Stimulated activated CD4-positive, alpha-beta T cell treated with anti-CD3 and anti-CD28 coated beads, TNF-alpha, amount 100 ng/mL, for 1 hour (primary cell): ENCODE measurements at places on chromosomes 1 and 21.

GRCh38 chr1:19339214-19339861 lies 27.2 kb downstream of the SLC66A1 start:
- DNase-seq, result no peak

- no peak for DNase-seq
Measured at GRCh38 chr1:238492271-238492670, 601.5 kb upstream of the ZP4 start.

DNA sequence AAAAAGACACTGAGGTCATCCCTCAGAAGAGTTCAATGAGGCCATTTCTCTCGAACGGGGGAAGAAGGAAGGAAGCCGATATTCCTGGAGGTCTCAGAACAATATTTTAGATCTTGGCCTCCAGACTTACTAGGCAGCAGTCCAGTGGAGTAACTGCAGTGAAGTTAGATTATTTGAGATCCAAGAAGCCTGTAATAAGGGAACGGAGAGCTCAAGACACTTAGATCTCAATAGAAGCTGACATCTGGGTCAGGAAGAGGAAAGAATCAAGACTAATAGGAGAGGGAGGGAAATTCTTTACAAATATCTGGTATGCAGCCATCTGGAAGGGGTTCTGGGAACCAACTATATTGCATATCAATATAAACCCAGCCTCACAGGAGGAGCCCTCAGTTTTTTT lies 13.6 kb upstream of the ENAH start:
- no peak for DNase-seq

GRCh38 chr1:199734186-199734585 lies 293.3 kb upstream of the NR5A2 start:
- no peak for DNase-seq

DNA sequence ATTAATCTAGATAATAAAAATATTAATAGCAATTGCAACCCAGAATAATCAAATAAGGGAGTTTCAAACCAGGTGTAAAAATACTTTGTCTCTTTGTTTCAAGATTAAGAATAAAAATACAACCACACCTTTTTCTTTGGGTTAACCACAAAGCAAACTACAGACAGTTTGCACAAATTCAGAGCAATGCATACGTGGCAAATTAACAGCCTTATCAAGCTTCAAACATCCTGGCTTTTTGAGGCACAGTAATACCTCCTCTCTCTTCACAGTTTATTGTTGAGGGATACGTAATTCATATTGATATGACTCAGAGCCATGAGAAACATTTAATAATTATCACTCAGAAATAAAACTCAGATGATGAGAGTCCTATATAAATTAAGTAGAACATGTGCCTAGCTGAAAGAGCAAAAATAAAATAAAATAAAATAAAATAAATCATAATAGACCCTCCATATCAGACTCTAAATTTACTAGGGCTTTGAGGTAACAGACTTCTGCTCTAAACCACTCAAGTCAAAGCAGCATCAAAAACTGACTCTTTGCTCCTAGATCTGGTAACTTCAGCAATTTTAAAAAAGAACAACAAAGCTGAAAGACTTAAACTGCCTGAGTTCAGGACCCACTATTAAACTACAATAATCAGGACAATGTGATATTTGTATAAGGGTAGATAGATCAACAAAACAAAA lies 11.4 kb downstream of the EDEM3 start:
- no peak for DNase-seq

DNA sequence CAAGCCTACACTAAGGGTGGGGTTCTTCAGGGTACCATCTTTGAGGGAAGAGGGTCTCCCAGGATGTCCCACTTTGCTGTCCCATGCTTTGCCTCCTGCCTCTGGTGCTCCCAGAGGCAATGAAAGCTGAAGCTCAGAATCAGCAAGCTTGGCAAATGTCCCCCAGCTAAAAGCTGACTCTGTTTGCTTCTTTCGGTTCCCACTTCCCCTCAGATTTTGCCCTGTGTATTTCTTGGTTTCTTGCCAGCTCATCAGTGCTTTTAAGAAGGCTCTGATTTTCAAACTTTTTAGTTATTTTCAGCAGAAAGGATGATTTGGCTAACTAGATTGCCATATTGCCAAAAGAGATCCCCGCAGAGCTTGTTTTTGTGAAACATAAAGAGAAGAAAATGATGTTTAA lies 33.1 kb upstream of the COG2 start:
- no peak for DNase-seq

DNA sequence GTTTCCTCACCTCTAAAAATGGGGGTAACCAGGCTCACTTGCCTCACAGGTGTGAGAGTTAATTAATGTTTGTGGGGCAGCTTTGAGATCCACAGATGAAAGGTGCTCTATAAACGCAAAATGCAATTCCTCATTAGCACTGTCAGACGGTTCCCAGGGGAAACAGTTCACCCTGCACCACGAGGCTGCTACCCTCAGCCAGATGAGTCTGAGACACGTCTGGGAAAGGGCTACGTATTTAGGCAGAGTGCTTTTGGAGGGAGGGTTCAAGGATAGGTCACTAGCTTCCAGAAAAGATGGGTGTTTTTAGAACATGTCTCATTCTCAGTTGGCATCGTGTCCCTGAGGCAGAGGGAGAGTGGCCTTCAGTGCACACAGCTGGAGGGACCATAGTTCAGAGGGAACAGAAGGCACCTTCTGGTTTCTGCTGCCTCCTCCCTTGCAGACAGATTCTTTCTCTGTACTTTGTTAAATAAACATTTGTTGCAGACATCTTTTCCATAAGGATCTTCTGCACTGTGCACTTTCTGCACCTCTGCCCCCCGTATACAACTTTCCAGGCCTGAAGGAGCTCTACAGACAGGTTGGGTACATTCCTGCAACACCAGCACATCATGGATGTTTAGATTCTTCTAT lies 139.9 kb downstream of the CLIC6 start:
- DNase-seq, result no peak

- no peak for DNase-seq
Measured at GRCh38 chr1:32242341-32242851, 4.6 kb upstream of the FAM167B start.

- DNase-seq, result no peak
Measured at GRCh38 chr1:113226148-113226547, 153.2 kb downstream of the LRIG2 start.

- no peak for DNase-seq
Measured at GRCh38 chr1:62689524-62689923, 1.3 kb upstream of the DOCK7 start.

DNA sequence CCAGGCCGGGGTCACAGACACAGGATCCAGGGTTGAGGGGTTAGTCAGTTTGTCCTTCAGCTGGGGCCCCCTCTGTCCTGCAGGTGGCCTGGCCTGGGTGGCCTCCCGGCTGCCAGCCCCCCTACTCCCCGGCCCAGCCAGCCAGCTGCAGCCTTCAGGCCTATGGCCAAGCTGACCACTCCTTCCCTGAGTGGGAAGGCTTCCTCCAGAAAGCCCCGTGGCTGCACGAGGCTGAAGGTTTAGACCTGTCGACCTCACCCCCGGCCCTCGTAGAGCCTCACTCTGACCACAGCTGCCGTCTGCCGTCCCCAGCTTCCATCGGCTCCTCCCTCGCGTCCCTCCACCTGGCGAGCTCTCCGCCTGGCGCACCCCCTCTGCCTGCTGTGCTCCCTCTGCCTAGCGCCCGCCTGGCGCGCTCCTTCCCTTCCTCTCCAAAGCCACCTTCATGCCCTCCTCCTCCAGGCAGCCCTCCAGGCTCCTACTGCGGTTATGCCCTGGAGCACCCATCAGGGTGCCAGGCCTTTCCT lies 9.6 kb downstream of the TTLL10 start:
- no peak for DNase-seq

DNA sequence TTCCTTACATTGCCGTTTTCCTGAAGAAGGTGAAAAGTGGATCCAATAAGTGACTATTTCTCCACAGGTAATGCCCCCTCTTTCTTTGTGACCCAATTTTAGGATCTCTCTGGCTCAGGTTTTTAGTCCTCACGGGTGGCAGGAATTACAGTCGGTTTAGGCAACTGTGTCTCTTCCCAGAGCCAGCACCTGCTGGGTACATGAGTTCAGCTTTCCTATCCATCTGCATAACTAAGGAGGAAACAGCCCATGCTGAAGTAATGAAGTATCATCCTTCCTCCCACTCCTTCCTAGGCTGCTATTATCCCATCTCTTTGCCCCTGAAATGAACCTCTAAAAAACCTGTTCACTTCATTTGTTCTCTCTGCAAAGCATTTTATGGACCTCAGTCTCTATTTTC lies 544.6 kb downstream of the NEGR1 start:
- DNase-seq, result no peak

DNA sequence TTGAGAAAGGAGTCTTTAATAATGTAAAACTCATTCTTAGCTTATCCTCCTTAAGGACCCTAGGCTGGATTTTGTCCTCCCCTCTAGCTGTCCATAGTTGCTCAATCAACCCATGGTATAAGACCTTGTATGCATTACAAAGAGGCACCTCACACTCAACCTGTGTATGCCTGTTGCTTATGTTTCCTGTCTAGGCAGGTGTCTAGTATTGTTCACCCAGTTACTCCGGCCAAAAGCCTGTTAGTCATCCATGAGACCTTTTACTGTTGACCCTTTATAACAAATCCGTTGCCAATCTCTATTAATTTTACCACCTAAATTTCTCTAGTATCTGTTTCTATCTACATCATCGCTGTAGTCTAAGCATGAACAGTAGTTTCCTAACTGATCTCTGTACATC lies 3.7 kb downstream of the LYPLAL1 start:
- no peak for DNase-seq

DNA sequence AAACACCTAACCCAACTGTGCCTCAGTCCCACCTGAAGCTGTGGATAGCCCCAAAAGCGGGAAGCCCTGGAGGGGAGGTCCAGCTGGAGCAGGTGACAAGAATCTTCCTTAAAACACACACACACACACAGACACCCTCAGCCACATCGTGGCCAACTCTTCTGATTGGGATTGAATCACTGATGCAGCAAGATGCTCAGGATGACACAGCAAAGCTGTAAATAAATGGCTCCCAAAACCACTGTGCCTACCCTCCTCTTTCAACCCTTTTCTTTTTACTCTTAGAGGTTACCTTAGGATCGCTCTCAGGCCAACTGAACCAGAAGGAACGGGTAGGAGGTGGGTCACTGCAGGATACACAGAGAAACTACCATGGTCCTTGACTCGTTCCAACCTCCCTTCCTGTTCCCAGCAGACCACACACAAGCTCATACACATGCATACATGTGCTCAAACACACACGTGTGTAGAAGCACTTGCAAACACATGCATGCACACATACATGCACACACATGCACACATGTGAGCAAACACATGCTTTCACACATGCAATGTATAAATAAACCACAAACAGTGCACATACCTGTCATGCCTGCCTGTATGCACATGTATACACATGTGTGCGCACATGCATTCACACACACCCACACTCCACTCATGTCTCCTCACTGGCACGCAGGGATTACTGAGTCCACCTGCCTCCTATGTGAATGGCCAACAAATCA lies 14.4 kb downstream of the CAPN9 start:
- no peak for DNase-seq
